NCI-H1930 (cell line): ENCODE measurements at places on chromosomes 16 and 17.
A peak's percentile ranks its signal among the peaks of the same experiment; 100 is the strongest.

DNA sequence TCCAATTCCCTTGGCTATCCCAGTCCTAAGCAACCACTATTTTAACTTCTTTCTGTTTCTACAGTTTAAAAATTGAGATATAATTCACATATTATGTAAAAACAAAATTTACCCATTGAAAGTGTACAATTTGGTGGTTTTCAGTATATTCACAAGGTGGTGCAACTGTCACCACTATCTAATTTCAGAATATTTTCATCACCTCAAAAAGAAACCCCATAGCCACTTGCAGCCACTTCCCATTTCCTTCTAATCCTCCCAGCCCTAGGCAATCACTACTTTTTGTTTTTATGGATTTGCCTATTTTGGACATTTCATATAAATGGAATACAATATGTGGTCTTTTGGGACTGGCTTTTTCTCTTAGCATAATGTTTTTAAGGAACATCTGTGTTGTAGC is 36.1 kb upstream of the NACA2 start:
- DNase-seq, result no peak

DNA sequence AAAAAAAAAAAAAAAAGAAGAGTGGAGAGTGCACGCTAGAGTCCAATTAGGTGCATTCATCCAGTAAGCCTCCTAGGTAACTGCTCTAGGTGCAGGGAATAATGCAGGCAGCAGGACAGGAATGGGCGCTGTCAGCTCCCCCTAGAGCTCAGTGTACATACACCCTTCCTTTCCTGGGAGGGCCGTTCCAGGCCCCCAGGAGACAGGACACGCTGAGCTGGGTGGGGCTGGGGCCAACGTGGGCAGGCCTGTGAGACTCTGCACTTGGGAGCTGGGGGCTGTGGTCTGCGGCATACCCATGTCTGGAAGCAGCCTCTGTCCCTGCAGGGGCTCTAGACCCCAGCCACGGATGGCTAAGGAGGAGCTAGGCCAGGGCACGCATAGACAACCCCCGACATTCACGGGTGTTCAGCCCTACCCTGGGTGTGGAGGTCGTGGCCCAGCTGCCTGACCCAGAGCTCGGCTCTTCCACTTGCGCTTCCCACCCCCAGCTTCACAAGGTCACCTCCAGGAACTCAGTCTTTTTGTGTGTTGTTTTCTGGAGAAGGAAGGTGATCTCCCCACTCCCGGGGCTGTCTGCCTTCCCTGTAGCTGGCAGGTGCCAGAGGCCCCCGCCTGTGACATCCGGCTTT is 1.0 kb upstream of the ANTKMT start:
- DNase-seq, result no peak

DNA sequence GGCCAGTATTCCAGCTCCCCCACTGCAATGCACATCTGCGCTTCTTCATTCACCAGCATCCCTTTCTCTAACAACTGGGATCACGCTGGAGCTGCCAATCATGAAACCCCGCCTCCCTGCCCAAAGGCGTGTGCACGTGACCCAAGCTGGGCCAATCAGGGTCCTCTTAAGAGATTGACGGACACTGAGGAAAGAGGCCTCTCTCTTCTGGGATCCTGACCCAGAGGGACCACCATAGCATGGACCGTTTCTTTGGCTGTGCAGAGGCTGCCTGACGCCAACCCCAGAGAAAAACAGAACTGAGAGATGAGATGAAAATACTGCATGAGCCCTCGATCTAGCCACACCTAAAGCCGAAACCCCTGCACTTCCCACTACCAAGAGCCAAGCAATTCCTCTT is 32.0 kb downstream of the COTL1 start:
- DNase-seq, result no peak

DNA sequence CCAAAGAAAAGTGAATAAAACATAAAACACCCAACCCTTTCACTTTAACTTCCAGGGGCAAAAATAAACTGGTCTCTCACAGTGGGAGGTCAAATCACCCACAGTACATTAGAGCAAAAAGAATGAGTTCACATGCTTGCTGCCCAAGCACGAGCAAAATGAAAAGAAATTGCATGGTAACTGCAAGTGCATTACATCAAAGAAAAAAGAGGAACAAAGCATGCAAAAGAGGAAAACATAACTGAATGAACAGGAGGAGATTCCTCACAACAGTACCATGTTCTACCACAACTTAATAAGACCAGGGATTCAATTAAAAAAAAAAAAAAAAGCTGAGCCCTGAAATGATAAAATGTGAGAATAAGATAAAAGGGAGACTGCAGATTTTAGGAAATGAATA is 12.3 kb downstream of the DNAH2 start:
- DNase-seq, result no peak

DNA sequence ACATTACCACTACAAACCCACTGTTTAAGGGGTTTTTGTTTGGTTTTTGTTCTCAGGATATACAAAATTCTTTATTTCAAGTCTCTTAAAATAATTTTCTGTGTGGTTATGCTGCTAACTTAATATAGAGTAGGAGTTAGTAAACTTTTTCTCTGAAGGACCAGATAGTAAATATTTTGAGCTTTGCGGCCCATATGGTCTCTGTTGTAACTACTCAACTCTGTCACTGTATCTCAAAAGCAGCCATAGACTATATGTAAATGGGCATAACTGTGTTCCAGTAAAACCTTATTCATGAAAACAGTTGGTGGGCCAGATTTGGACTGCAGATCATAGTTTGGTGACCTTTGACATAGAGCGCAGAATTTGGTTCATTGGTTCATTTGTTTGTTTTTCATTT is 7.2 kb downstream of the TANGO6 start:
- no peak for DNase-seq

DNA sequence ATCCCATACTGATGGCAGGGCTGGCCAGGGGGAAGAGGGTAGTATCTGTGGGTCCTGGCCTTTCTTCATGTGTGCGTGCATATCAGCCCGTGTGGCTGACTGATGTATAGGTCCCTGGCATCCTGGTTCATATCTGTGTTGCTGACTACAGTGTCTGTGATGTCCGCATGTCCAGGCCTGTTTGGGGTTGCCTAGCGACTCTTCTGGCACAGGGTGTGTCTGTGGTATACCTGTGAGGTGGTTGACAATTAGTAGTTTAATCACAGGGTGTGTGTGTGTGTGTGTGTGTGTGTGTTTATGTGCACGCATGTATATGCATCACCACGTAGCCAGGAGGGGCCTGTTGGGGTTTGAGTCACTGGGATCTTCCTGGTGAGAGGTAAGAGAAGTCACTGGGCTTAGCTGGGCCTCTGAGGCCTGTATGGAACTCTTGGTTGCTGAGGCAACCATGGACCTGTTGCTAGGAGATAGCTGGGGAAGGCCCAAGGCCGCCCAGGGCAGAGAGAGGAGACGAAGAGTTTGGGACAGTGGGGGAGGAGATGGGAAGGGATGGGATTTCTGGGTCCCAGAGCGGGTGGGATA is 603 bp upstream of the TMEM95 start:
- DNase-seq, result no peak

- DNase-seq, result no peak
Measured at GRCh38 chr17:15657868-15658267, 26.2 kb downstream of the TRIM16 start.

- DNase-seq, result no peak
Measured at GRCh38 chr17:9270921-9271320, 249.6 kb downstream of the NTN1 start.

GRCh38 chr17:70808596-70808995 is 639.3 kb downstream of the KCNJ2 start:
- DNase-seq, result no peak

DNA sequence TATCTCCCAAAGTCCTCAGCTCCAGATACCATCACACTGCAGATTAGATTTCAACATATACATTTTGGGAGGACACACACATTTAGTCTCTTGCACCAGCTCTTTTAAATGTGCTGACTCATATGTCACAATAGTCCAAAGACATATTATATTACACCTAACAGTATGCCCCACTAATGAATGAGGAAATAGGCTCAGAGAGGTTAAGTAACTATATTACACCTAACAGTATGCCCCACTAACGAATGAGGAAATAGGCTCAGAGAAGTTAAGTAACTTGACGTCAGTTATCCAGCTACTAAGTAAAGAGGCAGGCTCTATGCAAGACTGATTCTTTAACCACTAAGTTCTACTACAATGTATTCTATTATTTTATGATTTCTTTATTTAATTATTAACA is 9.7 kb downstream of the IRX6 start:
- no peak for DNase-seq

DNA sequence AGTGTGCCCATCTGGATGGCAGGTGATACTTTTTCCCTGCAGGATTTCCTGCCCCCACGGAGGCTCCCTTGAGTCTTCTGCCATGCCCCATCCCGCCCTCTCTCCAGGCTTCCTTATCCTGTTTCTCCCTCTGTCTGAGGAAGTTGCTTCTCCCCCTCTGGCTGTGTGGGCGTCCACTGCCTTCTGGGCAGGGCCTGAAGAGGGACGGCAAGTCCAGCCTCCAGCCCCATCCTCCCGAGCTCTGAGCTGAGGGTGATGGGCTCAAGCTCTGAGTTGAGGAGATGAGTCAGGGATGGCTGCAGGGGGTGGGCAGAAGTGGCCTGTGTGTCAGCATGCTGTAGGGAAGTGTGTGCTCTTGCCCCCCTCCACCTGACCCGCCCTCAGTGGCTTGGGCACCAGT is 14.2 kb upstream of the RAP1GAP2 start:
- DNase-seq, result no peak

DNA sequence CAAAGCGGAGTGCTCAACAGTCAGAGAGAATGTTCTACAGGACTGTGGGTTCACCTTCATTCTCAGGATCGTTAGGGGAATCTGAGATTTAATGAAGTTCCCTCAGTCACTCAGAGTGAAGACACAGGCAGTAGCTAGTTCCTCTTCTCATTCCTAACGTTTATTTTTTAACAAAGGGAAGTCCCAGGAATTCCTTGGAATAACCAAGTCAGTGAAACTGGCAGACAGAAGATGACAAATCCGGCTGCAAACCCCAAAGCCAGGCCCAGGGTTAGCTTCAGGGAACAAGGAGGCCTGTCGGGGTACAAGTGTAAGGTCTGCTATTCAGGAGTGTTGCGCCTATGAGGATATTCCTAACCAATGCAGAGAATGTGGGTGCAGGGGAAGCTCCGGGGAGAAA is 42.0 kb downstream of the COTL1 start:
- no peak for DNase-seq

- DNase-seq, result no peak
Measured at GRCh38 chr17:33680472-33680871, 387.4 kb upstream of the ASIC2 start.

- DNase-seq, result no peak
Measured at GRCh38 chr17:7873051-7873450, 15.2 kb downstream of the CYB5D1 start.

DNA sequence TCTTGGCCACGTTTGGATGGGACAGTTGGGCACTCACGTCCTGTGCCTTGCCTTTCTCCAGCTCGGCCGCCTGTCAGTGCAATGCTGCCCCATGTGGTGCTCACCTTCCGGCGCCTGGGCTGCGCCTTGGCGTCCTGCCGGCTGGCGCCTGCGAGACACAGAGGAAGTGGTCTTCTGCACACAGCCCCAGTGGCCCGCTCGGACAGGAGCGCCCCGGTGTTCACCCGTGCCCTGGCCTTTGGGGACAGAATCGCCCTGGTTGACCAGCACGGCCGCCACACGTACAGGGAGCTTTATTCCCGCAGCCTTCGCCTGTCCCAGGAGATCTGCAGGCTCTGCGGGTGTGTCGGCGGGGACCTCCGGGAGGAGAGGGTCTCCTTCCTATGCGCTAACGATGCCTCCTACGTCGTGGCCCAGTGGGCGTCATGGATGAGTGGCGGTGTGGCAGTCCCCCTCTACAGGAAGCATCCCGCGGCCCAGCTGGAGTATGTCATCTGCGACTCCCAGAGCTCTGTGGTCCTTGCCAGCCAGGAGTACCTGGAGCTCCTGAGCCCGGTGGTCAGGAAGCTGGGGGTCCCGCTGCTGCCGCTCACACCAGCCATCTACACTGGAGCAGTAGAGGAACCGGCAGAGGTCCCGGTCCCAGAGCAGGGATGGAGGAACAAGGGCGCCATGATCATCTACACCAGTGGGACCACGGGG is 7.1 kb downstream of the ACSF3 start:
- no peak for DNase-seq

- peak; percentile 88 for DNase-seq
Measured at GRCh38 chr17:81471818-81472456, 40.7 kb downstream of the ACTG1 start.

GRCh38 chr16:49431591-49432290 is 58.1 kb downstream of the C16orf78 start:
- no peak for DNase-seq

- DNase-seq, result no peak
Measured at GRCh38 chr16:71837150-71837549, 8.6 kb upstream of the ATXN1L start.

- no peak for DNase-seq
Measured at GRCh38 chr17:33438139-33438538, 145.0 kb upstream of the ASIC2 start.

DNA sequence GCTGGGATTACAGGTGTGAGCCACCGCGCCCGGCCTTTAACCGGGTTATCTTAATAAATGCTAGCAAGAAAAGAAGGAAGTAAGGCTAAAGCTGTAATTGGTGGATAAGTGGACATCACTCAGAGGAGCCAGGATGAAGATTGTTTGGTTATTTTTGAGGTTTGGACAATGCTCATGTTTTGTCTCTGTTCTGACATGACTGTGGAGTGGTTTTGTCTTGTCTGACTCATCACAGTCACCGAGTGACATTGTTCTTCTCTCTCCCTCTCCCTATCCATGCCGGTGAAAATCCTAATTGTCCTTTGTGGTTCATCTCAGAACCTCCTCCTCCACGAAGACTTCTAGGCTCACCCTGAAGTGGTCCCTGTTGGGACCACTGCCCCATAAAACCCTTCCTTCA is 23.5 kb upstream of the GRIN2A start:
- DNase-seq, result no peak

GRCh38 chr16:543301-544164 is 16.0 kb downstream of the CAPN15 start:
- no peak for DNase-seq

- no peak for DNase-seq
Measured at GRCh38 chr16:86403085-86403484, 107.2 kb upstream of the FOXF1 start.
